Hematopoietic multipotent progenitor cell (in vitro differentiated cells): ENCODE measurements at places on chromosomes 12 and 14. TPM values are rescaled to one million over a fixed set of nuclear protein-coding genes. Genes with fewer than 3 reads are reported as not detected.

The RTN1 gene
- 0.54 TPM for total RNA-seq

The PTHLH gene
- 0.27 TPM for total RNA-seq

The TROAP gene
- total RNA-seq = 2.2 TPM

The CFAP54 gene
- 1.1 TPM for total RNA-seq

The SAMD4A gene
- 2.7 TPM for total RNA-seq

The ADCY4 gene
- 3.8 TPM for total RNA-seq

- DNase-seq = peak; percentile 75
These were observed 67.8 kb downstream of the VWF start for GRCh38 chr12:6056406-6057240.

DNA sequence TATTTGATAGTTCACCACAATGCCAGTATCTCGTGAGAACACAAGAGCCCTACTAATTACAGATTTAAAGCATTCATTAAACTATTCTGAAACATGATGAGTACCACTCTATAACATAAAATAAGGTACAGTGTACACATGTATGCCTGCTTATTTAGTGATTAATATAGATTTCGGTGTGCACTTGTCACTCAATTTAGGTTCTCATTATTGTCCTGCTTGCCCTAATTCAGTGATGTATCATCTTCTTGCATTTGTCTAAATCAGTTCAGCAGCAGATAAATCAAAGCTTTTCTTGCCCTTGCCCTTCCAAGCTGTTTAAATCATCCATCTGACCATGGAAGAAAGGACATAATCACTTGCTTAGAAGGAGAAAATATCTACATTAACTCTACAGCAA lies 359.7 kb downstream of the GXYLT1 start:
- no peak for DNase-seq

GRCh38 chr12:89436062-89436461 lies 83.8 kb upstream of the DUSP6 start:
- DNase-seq = no peak

- no peak for DNase-seq
These were observed 1046.9 kb downstream of the AACS start for GRCh38 chr12:126112141-126112540.

DNA sequence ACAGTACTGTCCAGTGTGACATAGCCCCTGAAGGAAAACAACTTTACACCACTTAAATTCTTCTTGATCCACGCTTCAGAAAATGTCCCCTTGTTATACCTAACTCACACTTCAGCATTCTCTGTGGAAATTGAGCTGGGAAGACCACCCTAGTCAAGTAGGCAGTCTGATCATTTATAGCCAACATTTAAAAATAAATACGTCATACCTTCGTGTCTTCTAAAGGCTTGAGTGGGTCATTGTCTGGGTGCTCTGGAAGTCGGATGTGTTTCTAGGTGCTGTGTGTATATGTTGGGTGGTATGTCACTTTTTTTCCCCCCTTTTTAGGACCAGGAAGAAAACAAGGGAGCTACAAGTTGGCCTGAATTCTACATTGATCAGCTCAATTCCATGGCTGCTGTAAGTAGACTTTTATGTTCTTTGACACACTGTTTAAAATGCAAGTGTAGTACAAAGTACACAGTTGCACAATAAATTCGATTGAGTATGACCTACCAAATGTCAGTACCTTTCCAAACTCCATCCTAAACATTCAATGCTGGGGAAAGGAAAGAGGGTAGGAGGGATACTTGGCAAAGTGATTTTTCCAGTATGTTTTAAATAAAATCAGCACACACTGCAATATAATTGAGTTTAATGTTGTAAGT lies 126.6 kb downstream of the DAAM1 start:
- no peak for DNase-seq

DNA sequence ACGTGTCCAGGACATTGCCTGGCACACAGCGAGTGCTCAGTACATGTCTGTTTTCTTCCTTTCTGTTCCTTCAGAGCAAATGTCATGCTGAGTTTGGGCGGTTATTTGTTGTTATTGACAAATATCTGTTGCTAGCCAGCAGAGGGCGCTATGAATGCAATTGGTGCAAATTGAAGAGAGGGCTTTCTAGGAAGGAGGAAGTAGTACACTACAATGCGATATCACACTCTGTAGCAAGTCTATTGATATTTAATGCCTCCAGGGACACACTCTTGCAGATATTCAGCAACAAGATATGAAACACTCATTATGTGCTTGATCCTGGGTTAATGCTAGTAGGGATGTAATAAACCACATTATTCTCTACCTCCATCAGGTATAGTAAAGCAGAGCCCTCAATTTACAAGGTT lies 267.3 kb upstream of the SRRM4 start:
- peak; percentile 11 for DNase-seq

- DNase-seq = no peak
These were observed 3.3 kb upstream of the IAPP start for GRCh38 chr12:21369141-21369980.

DNA sequence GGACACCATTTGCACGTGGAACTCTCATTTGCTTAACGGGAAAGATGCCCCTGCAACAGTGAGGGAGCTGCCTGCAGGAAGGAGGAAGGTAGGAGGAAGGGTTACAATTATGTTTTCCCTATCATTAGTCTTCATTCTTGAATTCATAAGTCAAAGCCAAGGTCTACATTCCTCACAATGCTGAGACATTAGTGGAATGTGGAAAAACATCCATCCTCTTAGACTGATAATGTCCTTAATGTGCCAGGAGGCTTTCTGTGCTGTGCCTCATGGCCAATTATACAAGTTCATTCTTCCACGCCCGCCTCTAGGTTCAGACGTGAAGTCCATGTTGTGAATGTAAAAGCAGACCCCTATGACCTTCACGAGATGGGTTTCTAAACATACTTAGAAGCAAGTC lies 1212.4 kb upstream of the TMEM132C start:
- no peak for DNase-seq

GRCh38 chr14:102516531-102517391 lies 7.2 kb upstream of the ANKRD9 start:
- peak; percentile 57 for DNase-seq

- DNase-seq = no peak
These were observed 91.9 kb upstream of the CPM start for GRCh38 chr12:69024907-69025306.

- DNase-seq = no peak
These were observed 471.0 kb upstream of the MGAT4C start for GRCh38 chr12:86727160-86727559.

- DNase-seq = peak; percentile 8
These were observed 885 bp upstream of the PALS1 start for GRCh38 chr14:67240168-67240932.

DNA sequence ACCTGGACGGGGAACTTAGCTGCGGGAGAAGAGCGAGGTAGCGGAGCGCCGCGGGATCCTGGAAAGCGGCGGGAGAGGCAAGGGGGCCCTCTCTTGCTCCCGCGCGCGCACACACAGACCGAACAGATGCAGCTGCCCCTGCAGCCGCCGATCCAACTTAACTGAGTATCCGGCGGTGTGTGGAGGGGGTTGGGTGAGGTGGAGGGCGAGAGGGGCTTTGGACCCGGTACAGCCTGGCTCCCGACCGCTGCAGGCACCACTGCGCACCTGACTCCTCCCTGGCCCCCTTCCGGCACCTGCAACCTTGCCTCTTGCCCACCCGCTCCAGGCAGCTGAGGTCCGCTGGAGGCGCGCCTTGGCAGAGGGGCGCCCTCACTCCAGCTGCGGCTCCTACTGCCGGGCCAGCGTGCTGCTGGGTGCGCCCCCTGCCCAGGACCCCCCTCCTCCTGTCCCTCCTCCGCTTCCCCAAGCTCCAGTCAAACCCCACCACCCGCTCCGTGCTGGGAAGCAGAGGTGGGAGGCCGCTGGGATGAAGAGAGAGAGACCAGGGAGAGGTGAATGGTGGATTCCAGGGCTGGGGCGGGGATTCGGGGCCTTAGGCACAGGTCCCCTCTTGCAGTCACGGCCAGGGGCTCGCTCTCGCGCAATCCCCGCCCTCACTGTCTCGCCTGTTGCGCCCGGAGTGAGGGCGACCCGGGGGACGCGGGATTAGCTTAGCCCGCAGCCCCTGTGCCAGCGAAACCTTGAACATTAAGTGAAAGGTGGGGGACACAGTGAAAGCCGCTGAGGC lies 2.6 kb downstream of the DIO3 start:
- DNase-seq = no peak

DNA sequence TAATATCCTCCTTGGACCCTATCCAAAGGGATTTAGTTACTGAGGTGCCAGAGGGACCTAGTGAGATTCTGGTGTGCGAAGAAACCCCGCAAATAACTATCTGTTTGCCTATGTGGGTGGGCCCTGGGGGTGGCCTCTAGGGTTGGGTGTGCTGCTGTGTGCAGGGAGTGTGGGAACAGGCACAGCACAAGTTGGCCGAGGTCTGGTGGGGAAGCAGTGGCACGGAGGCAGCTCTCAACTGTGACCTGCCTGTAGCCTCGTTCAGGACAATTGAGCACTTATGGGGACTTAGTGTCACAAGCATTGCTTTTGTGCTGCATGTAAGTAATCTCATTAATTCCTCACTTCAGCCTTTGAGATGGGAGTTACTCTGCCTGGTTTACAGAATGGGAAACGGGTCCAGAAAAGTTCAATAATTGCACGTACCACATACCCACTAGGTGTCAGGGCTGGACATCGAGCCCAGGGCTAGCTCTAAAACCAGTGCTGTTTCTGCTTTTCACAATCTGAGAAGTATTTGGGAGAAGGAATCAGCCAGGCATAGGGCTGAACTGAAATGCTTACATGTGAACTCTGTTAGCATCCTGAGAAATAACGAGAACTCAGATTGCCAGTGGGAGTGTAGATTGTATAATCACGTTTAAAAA lies 58.8 kb downstream of the TECPR2 start:
- no peak for DNase-seq

DNA sequence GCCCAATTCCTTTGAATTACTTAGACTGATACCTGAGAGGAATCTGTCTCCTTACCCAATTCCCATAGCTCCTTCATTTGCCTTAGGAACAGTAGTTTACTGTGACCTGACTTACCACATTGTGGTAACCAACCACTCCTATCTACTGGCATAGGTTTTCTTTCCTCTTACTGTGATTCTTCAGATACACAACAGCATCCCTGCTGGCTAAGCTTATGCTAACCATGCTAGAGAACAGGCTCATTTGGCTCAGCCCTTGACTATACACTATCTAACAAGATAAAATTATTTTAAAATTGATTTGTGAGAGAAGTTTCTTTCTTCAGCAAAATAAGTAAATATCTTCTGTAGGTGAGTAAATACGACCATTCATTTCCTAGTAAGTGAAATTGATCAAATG lies 320.4 kb upstream of the DDHD1 start:
- no peak for DNase-seq
